Fibroblast of skin of right biceps (primary cell): ENCODE measurements at places on chromosomes 16 and 17.

DNA sequence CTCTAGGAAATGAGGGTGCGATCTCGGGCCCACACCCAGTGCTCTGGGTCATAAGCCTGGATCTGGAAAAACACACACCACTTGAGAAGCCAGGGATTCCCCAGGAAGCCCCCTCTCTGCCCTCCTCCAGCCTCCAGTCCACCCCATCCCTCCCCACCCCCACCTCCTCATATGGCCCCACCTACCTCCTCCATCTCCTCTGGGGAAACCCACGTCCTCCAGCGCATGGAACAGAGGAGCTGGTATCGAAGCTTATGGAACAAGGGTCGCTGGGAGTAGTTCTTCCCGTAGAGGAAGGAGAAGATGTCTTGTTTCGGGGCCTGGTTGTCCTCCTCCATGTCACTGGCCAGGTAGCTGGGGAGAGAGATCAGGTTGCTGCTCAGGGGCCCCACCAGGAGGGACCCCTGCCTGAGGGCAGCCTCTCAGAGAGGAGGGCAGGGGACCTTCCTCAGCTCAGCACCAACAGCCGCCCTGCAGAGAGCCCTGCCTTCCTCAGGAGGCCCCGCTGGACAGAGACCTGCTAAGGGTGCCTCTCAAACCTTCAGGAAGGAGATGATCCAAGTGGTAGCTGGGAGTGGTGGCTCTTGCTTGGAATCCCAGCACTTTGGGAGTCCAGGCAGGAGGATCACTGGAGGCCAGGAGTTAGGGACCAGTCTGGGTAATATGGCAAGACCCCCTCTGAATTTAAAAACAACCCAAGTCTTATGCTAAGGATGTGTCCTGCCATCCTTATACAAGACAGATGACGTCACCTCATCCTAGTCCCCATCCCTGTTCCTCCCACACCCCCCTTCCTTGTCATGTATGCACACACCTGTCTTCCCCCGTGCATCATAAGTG, 5.0 kb downstream of the SPDYE4 start:
- DNase-seq = no peak

DNA sequence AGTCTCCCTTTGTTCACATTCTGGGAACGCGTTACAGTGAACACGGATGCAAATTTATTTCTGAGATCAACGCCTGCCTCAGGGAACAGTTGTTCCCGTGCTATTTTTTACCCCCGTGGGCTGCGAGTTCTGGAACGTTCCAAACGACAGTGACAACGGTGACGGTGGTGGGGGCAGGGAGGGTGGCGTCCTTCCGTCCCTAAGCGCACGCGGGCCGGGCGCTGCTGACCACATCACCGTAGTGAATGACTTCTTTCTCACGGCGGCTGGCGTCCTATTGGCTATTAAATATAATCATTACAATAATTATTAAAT, 45.1 kb upstream of the SSTR5 start:
- no peak for DNase-seq

- DNase-seq = no peak
These were observed 8.0 kb downstream of the THRA start for GRCh38 chr17:40070709-40071312.

- DNase-seq = no peak
These were observed 107.6 kb upstream of the CHMP6 start for GRCh38 chr17:80883831-80884735.

DNA sequence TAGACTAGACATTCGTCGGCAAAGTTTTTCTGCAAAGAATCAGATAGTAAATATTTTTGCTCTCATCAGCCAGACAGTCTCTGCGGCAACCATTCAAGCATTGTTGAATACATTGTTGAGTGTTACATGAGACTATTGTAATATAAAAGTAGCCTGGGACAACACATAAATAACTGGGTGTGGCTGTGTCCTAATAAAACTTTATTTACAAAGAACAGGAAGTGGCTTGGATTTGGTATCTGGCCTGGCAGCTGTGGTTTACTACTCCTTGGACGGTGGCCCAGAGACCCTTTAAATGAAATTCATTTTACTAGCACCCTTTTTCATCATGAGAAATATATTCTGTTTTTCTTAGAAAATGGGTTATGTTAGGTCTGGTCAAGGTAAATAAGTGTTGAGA, 297.2 kb downstream of the WWOX start:
- DNase-seq = no peak

DNA sequence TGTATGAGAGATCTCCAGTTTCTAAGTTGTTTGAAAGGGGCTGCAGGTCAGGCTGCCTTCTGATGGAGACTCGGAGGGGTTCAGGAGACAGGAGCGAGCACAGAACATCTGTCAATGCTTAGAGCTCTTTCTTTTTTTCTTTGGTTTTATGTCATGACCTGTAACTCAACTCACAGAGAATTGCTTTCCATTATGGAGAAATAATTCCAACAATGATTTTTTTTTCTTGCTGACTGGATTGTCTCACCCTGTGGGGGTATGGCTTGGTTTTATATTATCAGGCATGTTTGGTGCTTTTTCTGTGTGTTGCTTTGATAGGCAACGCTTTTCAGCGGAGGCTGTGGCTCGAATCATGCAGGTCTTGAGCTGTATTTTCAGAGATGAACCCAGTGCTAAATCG, 10.7 kb upstream of the KCNJ2 start:
- no peak for DNase-seq

- no peak for DNase-seq
These were observed 2.2 kb upstream of the FOXK2 start for GRCh38 chr17:82517230-82517865.
